KBM-7 (cell line): ENCODE measurements at places on chromosomes 1 and 21.
A peak's percentile ranks its signal among the peaks of the same experiment; 100 is the strongest.

GRCh38 chr1:91872000-91872399, 14.0 kb downstream of the TGFBR3 start:
- no peak for DNase-seq

GRCh38 chr21:44817506-44817880, 369 bp downstream of the SUMO3 start:
- peak; percentile 80 for DNase-seq

DNA sequence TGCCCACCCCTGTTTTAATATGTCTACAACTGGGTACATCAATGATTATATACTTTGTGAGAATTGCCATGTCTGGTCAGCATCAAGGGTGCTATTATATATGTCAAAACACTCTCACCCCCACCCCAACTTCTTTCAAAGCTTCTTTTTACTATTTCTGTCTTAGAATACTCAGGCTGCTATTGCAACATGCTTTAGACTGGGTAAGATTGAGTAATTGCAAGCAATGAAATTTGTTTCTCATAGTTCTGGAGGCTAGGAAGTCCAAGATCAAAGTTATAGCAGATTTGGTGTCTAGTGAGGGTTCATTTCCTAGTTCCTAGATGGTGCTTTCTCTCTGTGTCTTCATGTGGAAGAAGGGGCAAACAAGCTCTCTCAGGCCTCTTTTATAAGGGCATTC, 100.5 kb upstream of the KCNK1 start:
- no peak for DNase-seq

DNA sequence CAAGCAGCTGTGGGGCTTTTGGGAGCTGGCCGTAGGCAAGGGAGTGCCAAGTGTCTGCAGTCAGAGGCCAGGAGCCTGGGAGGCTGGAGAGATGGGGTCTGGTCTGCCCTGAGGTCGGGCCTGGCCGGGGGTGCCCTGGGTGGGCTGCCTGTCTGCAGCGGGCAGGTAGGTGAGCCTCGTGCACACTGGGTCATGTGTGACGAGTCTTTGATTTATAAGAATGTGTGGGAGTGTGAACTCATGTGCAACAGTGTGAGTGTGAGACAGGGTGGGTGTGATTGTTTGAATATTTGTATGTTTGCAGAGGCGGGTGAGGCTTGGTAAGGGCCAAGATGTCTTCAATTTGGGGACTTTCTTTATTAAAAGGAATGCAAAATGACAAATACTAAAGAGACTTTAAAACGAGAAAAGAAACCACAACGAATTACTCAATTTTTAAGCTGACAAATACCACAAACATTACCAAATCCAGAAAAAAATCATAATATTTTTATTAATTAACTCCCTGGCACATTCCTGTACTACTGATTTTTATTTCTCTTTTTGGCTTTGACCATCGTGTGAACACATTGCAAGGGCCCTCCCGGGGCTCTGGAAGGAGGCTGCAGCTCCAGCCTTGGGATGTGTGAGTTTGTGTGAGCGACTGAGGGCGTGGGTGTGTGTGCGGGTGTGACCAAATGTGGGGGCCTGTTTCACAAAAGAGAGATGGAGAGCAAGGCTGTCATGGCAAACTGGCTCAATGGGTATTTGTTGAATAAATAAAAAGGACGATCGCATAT, 110.3 kb upstream of the WNT4 start:
- no peak for DNase-seq

DNA sequence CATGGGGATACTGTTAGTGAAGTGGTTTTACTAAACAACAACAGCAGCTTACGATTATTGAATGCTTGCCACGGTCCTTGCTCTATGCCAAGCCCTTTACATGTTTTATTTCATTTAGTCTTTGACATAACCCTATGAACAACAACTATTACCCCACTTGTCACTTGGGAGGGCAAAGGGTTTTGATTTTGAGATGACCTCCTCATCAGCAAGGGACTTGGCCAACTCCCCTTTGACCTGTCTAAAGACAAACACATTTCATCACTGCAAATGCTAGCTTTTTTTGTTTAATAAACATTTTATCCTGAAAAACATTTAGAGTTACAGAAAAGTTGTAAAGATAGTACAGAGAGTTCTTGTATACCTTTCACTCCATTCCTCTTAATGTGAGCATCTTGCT, 152.5 kb upstream of the WNT4 start:
- no peak for DNase-seq

GRCh38 chr1:89672489-89673183, 39.7 kb downstream of the LRRC8C start:
- DNase-seq, result no peak

GRCh38 chr1:209406168-209406567, 177.3 kb upstream of the CAMK1G start:
- no peak for DNase-seq

DNA sequence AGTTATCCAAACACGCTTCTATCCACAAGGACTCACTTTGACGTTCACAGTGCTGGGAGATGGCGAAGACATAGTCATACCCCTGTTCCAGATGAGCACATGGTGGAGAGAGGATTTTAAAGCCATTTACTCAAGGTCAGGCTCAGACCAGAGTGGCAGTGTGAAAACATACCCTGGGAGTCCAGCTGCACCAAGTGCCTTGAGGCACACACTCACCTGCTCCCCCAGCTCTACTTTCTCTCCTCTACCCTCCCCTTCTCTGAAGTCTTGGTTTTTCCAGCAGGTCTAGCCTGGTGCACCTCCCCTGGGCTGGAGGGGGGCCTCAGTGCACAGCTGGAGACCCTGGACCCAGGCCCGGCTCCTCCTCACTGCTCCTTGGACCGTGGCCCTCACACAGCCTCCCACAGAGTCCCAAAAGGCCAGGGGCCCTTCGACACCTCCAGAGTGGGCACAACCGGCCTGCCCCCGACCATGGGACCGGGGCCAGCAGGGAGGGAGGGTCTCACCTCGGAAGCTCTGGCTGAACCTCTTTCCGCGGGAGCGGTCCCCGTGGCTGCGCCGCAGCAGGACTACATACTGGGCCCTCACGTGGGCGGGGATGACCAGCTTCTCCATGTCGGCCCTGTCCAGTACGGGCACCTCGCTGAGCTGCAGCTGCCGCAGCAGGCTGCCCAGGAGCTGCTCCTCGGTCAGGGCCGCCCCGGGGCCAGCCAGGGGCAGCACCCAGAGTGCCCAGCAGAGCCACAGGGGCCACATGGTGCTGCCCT, 452 bp downstream of the LEFTY2 start:
- no peak for DNase-seq

- no peak for DNase-seq
These were observed 212.8 kb downstream of the LRRC40 start for GRCh38 chr1:69992594-69992993.

DNA sequence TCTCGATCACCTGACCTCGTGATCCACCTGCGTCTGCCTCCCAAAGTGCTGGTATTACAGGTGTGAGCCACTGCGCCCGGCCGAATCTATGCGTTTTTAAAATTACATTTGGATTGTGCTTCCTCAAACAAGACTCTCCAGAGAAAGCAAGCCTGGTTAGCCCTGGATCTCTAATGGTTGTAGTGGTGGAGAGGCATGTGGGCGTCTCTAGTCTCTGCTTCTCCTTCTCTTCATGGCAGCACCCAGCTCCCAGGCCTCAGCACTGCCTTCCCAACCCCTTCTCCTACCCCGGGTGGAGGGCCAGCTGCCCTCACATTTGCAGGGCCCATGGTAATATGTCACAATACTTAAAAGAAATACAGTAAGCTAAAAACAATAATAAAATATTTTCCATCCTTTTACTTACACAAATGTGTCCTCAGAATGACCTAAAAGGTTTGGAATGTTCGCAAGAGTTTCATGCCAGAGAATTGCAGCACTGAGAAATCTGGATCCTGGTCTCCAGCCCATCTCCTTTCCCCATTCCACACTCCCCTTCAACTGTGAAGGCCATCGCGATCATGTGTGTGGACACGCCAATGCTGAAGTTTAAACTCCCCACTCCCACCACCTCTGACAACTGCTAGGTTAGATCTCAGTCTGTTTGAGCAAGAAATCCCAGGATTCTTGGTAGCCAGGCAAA, 7.0 kb downstream of the OR14I1 start:
- DNase-seq, result no peak

DNA sequence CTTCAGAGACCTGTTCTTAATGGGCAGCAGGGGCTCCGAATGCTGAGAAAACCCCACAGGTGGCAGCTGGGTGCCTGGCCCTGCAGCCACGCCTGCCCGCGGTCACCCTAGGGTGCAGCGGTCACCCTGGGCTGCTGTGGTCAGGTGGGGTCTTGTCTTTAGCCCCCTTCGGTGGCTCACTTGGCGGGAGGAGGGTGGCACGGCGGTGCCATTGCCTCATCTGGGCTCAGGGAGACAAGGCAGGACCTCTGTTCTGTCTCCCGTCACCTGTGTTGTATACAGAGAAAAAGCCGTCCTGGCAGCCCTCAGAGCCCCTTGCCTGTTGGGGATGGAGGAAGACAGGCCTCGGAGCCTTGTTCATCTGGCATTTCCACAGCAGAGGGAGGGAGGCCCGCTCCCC, 69.5 kb upstream of the TRAPPC10 start:
- DNase-seq, result no peak

- DNase-seq, result no peak
These were observed 43.8 kb upstream of the MYBPHL start for GRCh38 chr1:109350655-109351054.

- no peak for DNase-seq
These were observed 124.2 kb upstream of the ETV3 start for GRCh38 chr1:157262422-157262821.

DNA sequence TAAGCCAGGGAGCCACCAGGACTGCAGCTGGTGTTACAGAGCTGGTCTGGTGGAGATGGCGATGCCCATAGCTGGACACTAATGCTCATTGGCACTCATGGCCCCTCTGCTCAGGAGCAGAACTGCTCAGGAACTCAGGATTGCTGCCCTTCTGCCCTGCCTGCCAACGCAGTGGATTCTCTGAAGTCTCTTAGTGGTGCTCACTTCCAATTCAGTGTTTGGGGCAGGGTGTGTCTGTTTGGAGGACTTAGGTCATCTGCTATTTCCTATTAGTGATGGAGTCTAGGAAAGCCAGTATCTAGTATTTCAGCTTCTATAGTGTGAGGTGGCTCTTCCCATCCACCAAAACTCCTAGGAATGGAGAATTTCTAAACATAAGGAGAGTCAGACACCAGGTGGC, 29.1 kb downstream of the S100A10 start:
- DNase-seq, result no peak

DNA sequence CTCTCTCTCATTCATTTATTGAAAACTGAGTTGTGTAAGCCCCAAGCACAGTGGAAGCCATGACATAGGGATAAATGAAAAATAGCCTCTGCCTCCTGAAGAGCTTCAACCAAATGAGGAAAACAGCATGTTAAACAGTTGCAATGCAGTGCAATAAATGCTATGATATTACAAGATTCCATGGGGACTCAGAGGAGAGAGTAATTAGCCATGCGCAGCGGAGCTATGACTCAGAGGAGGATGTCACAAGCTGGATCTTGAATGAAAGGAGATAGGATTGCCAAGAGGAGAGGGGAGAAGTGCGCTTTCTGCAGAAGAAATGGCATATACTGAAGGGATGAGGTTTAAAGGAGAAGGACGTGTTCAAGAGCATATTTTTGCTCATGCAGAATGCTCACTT, 231.3 kb upstream of the PLXNA2 start:
- DNase-seq, result no peak

GRCh38 chr1:224751624-224752311, 135.7 kb downstream of the CNIH3 start:
- no peak for DNase-seq

DNA sequence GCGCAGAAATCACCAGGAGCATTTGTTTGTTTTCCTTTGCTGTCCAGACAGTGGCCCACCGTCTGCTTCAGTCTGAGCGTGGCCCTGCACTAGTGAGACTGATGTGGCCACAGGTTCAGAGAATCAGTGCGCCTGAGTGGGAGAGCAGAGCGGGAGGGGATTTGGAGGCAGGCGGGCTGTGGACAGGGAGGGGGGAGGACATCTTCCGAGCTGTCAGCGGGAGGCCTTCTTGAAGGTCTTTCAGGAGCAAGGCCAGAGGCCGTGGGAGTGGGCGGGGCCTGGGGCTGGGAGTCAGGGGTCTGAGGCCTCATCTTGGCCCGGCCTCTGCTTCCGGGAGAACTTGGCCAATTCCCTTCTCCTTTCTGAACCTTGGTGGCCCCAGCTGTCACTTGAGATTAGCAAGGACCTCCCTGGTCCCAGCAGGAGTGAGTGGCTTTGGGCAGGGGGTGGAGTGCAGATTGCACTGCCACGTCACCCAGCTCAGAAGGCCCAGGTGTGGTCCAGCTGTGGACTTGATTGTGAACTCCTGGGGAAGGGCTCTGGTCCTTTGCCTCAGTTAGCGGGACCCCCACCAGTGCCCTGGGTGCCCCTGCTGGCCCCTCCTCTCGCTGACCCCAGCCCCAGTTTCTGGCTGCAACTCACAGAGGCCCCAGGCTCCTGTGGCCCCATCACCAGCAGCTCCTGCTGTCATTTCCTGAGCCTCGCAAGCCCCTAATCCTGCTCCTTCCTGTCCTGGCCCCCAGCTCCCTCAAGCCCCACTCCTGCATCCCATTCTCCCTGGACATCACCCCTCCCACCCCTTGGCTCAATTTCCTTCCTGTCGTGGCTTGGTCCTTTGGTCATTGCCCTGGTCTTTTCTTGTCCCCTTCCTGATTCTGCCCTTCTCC, 8.4 kb downstream of the TNFRSF1B start:
- DNase-seq, result peak; percentile 21

GRCh38 chr1:200139661-200140250, 112.2 kb downstream of the NR5A2 start:
- DNase-seq, result peak; percentile 82

GRCh38 chr1:240591564-240591963, 20.4 kb downstream of the GREM2 start:
- no peak for DNase-seq

- DNase-seq, result no peak
These were observed 47.1 kb downstream of the SSX2IP start for GRCh38 chr1:84643183-84643582.

DNA sequence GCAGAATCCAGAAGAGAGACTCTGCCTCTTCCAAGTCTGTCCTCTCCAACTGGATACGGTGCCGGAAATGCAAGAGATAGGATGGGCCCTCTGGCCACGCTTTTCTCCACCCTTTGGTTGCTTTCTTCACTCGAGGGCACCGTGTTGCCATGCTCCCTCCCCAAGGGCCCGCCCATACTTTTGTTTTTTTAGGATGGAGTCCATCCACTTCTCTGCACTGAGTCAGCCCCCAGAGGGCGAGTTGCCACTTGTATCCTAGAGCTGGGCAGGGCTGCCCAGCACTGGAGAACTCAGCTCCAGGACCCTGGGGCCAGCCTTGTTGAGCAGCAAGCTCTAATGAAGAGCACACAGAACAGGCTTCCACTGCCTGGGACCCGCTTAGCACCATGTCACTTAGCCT, 25.5 kb downstream of the IFNGR2 start:
- DNase-seq, result no peak

GRCh38 chr1:27346357-27346756, 4.5 kb downstream of the SYTL1 start:
- no peak for DNase-seq

- DNase-seq, result no peak
These were observed 20.0 kb downstream of the F11R start for GRCh38 chr1:161000736-161001480.
